ENCODE measurements at places on chromosomes 16 and 17.

DNA sequence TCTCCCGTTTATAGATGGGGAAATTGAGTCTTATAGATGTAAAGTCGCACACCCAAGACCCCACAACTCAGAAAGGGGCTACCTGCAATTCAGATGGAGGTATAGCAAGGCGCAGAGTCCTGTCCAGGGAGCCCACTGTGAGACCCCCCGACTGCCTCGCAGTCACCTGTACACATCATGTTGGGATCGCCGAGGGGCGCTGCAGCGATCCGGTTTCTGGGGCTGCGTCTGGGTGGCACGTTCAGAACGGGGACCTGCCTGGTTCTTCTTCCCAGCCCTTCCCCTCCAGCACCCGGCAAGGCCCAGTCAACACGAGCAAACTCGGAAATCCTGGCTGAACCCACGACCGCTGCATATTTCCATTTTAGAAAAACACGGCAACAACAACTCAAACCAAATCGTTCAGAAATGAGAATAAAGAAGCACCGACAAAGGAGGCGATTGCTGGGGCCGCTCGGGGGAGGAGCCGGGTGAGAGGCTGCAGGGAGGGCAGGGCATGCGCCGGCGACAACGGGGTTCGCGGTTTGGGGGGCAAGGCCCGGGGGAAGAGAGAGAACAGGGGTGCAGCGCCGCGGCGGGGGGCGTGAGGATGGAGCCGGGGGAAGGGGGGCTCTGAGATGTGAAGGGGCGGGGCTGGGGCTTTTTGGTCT is 643 bp downstream of the HSDL1 start:
- peak; percentile 42 for DNase-seq

DNA sequence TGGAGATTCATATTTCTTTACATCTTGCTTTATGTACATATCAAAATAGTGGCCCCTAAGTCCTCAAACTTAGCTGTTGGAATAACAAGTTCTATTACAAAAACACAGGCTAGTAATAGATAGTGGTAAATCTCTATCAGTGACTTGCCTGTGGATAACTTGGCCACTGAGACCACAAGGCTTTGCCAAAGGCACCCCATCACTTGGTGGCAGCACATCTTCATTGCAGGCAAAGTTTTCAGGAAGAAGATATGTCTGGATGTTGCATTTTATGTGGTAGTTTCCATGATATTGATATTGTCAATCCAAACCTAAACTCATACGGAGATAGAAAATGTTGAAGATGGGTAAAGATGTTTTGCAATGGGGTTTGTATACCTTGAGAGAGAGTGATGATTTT is 58.5 kb downstream of the KNOP1 start:
- DNase-seq, result no peak

DNA sequence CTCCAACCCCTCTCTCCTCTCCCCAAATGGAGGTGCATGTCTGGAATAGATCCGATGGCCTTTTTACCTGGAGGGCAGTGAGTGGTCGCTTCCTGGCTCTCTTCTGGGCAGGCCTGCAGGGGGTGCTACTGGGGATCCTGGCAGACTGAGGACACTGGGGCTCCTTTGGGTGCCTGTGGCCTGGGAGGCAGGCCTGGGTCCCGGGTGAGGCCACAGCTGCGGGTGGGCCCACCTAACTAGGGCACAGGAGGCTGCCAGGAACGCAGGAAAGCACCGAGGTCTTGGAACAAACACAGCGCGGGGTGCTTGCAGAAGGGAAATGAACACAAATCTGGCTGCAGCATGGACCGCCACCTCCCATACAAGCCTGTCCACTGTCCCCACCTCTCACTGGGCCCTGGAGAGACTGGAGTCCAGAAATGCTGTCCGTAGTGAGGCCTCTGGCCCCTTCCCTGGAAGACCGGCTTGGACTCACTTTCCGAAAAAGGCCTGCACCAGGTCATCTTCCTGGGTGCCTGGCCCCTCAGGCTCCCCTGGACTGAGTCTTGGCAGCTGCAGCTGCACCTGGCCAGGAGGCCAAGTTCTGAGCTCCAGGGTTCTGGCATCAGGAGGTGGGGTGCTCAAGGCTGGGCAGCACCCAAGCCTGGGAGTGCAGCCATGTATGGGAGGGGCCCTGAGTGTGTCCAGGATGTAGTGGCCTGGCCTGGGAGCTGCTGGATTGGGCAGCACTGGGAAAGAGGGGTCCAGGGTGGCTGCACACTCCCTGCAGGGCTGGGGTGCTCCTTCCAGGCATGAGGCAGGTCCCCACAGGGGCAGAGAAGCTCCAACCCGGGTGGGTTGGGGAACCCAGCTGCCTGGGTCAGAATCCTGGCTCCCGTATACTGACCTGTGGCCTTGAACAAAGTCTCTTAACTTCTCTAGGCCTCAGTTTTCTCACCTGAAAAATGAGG is 195.1 kb downstream of the IRF8 start:
- DNase-seq, result no peak

DNA sequence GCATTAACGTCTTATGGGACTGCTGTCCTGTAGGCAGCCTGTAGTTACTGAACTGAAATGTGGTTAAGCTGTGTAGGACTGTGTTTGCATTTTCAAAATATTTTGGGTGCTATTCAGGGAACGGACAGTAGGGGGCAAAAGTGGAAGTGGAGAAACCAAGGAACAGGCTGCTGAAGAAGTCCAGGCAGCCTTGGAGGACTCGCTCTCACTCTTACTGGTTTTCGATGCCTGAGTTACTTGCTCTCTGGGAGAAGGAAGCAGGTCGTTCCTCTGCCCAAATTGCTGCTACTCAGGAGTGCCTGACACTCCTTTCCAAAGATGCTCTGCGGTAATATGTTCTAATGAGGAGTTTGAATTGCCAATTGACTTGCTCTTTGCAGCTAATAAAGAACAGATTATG is 64.5 kb upstream of the RBFOX1 start:
- DNase-seq, result peak; percentile 19

- DNase-seq, result no peak
Measured at GRCh38 chr17:1398931-1399678, 917 bp downstream of the YWHAE start.

DNA sequence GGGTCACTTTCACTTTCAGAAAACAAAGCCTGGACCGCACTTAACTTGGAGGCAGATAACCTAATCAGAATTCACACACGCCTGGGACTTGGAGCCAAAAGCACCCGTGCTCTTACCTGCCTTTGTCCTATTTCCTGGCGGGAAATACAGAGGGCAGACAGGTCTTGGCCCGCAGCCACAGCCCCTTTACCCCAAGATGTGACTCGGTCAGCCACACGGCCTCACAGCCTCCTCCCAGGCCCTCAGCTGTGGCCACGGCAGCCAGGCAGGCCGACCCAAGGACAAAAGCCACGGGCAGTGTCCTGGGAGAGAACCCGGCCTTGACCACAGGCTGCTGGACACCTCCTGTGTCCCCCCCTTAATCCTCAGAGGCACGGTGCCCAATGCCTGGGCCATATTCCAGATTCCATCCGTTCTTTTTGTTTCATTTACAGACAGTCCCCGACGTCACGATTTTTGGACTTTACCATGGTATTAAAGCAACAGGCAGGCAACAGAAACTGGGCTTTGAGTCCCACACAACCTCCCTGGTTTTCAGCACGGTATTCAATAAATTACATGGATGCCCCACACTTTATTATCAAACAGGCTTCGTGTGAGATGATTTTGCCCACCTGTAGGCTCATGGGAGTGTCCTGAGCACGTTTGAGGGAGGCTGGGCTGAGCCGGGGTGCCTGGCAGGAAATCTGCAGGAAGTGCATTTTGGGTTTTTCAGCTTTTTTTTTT is 30.1 kb upstream of the GAA start:
- peak; percentile 68 for DNase-seq

DNA sequence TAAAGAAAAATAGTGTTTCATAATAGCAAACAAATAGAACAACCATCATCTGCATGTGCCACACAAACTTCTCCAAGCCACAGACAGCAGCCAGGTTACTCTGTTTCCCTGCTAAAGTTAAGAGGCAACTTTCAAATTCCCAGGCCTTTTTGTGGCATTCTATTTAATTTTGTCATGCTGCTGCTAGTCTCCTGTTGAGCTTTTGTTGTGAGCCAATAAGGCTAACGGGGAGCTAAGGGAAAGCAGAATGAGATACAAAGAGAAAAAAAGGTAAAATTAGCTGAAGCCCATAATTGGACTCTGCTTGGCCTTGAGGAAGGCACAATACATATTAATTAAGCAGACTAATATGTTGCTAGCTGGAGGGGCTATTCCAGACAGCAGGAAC is 74.7 kb upstream of the GNAO1 start:
- DNase-seq, result no peak

- no peak for DNase-seq
Measured at GRCh38 chr17:17808706-17809432, 27.9 kb downstream of the SREBF1 start.

GRCh38 chr16:1070084-1070863 is 2.3 kb upstream of the SSTR5 start:
- no peak for DNase-seq

DNA sequence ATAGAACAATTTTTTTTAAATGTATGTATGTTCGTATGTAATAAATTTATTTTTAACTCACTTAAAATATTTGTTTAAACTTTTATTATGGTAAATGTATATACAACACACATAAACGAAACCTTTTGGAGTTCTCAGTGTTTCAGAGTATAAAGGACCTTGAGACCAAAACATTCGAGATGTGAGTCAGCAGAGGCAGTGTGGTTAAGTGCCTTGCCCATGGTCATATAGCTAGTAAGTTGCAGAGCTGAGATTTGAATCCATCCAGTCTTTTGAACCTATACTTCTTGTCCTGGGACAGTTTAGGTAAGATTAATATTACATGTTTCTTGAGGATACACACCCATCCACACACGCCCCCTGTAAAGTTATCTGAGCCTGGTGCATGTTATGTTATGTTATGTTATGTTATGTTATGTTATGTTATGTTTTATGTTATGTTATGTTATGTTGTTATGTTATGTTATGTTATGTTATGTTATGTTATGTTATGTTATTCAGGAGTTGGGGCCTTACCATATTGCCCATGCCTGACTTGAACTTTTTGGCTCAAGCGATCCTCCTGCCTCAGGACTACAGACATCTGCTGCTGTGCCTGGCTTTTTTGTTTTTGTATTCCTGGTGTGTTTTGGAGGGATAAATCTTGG is 41.8 kb downstream of the TNRC6A start:
- no peak for DNase-seq

GRCh38 chr16:73017321-73017720 is 30.6 kb downstream of the ZFHX3 start:
- DNase-seq, result no peak

GRCh38 chr17:39736319-39737165 is 1.2 kb upstream of the GRB7 start:
- no peak for DNase-seq

GRCh38 chr17:49741692-49742076 is 22.2 kb downstream of the FAM117A start:
- DNase-seq, result no peak

GRCh38 chr17:13073018-13073417 is 55.2 kb upstream of the ELAC2 start:
- DNase-seq, result no peak

GRCh38 chr17:28864991-28865849 is 10.4 kb downstream of the ERAL1 start:
- DNase-seq, result peak; percentile 41

GRCh38 chr17:34740565-34741520 is 161.5 kb downstream of the TMEM132E start:
- DNase-seq, result no peak

DNA sequence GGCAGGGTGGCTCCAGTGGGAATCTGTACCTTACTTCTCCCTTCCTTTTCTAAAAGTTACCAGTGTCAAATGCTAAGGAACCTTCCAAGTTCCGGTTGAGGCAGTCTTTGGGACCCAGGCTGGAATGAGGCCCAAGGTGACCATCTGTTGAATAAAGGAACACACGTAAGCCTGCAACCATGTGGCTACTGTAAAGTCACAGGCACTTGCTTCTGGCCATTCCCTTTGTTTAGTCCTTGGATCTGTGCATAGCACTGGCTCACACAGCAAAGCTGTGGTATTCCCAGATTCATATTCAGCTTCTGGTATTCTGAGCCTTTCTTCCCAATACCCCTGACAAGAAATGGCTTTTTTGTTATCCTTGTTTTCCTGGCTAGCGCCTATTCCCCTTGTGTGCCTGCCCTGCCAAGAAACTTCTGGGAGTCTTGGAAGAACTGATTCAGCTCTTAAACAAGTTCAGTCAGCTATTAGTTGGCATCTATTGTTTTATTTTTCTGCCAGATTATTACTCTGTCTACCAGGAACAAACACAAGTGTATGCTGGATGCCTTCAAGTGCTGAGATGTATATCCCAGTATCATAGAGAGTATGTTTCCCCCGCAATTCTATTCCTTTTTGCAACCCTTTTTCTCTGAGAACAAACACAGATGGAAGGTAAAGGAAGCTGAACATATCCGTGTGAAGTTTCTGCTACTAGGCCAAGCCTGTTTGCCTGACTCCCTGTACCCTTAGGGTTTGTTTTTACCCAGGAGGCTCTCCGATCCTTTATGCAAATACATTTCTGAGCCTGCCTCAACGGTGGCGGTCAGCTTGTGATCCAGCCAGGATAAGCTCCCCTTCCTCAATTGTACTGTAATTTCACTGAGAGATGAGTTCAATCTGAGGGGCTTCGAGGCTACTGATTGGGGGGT is 13.2 kb downstream of the TMEM238L start:
- DNase-seq, result peak; percentile 79

GRCh38 chr17:83083368-83084201 is 4.2 kb downstream of the METRNL start:
- DNase-seq, result peak; percentile 89

DNA sequence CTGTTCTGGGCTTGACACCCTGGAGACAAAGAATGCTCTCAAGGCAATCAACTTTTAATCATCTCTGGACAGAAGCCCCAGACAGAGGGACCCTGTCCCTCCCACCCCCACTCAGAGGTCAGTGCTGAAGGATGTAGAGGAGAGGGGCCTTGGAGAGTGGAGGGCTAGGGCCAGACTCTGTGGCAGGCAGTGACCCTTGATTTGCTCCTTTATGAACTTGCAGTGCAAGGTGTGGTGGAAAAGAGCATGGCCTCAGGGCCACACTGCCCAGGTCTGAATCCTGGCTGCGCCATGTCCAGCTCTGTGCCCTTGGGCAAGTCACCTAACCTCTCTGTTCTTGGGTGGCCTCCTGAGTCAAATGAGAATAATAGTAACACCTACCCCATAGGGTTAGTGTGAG is 134.3 kb downstream of the TMEM132E start:
- DNase-seq, result no peak

DNA sequence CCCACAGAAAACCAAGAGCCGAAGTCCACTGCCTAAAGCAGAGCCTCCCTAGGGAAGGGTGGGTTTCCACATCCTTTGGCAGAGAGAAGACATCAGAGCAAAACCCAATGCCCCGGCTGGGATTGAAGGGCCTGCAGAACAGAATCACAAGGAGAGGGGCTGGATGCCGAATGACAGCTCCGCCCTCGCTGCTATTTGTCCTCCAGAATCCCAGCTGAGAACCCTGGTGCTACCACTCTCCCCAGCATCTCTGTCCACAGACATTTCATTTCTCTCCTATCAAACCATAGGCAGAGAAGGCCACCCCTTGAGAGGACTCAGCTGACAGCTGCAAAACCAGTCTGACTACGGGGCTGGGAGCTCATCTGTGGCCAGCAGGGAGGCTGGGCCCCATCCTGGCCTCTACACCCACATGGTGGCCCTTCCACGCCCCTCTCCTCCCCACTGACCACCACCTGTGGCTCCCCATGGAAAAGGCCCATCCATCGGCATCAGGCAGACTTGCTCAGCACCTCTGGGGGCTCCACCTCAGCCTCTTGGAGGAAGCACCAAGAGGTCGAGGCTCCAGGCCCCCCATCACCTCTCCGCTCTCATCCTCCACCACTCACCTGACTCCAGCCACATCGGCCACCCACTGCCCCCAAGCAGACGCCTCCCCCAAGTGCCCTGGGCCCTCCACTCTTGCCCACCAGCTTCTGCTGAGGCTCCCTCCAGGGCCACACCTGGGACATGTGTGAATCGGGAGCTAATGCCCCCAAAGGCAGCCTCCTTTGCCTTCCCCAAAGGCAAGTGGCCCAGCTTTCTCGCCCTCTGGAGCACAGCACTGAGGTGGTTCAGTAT is 288.5 kb downstream of the C16orf95 start:
- DNase-seq, result no peak

Measured in femur (tissue), 1 donor.